GF-D8 (cell line): ENCODE measurements at places on chromosomes 1 and 21.

DNA sequence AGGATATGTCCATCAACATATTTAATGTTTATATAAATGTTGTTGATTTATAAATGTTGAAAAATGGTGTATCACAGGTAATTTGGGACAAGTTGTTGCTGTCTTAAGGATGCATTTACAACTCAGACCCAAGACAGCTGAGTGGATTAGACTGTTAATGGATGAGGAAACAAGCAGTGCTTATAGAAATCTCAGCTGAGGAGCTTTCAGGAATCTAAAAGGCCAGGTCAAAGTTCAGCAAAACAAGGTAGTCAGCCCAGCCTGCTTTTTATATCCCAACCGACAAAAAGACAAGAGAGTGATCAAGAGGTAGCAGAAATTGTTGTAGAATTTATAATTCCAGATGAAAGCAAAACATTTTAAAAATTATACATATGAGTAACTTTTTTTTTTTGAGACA, 16.6 kb upstream of the USP1 start:
- no peak for DNase-seq

GRCh38 chr1:239944666-239945065, 147.0 kb upstream of the FMN2 start:
- DNase-seq = peak; percentile 1

GRCh38 chr1:184890539-184890973, 83.8 kb downstream of the NIBAN1 start:
- no peak for DNase-seq

DNA sequence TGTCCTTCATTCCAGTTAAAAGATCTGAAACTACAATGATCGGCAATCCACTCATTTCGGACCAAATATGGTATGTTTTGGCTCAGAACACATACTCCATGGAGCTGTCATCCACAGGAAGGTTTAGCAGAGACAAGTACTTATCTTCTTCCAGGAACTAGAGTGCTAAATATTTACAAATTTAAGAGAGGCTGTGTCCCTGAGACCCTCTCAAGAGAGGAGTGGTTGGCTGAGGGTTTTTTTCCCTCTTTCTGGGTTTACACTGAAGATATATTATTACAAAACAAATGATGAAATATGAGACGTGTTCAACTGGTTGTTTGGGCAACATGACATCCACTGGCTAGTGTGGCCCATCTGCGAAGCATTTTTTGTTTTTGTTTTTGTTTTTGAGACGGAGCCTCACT, 25.9 kb upstream of the NID1 start:
- no peak for DNase-seq

DNA sequence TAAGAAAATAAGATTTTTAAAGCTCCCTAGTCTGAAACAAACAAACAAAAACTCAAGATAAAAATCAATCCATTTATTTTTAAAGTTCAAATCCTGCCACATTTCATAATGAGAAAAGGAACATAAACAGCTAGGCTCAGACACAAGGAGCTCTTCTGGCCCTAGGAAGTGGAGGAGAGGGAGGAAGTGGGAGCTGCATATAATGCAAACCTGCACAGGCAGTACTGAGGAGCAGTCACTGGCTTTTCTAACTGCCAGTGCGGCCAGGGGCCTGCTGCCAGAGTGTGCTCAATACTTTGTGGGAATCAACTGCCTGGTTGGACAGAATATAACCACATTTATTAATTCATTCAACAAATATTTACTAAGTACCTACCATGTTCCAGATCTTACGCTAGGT, 139.8 kb upstream of the SPATA6 start:
- no peak for DNase-seq

- DNase-seq = no peak
Observed at GRCh38 chr1:97196825-97197516, 475.4 kb downstream of the PTBP2 start.

GRCh38 chr1:95068956-95069709, 3.6 kb downstream of the ALG14 start:
- no peak for DNase-seq

DNA sequence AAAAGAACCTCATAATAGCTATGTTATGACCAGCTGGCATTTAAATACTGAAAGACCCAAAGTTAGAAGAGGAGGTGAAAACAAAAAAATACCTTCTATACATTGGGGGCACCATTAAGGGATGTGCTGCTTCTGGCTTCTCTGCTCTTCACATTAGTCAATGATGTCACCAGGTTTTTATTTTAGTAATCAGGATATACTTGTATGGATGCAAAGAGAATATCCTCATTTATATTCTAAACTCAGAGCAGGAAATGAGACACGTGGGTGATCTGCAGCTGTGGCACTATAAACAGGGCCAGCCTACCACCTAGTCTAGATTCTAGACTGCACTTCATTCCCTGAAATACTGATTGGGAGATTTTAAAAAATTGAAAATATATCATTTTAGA, 51.2 kb downstream of the WLS start:
- DNase-seq = no peak

DNA sequence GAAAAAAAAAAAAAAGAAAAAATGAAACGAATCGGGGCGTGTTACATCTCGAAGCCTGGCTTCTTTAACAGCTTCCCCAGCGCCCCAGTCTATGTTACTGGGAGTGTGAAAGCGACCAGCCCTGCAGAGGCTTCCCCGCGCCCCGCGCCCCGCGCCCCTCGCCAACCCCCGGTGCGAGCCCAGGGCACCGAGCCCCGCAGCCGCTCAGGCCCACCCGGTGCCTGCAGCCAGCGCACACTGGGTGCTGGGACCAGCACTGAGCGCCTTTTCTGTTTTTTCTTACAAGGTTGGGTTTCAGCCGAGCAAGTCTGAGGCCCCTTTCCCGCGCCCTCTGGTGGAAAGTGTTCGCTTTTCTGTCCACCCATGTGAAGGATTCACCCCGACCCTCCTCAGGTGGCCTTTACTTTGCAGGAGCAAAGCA, 42.1 kb upstream of the ZNF496 start:
- no peak for DNase-seq

GRCh38 chr21:20592463-20592862, 405.7 kb upstream of the NCAM2 start:
- DNase-seq = peak; percentile 95

DNA sequence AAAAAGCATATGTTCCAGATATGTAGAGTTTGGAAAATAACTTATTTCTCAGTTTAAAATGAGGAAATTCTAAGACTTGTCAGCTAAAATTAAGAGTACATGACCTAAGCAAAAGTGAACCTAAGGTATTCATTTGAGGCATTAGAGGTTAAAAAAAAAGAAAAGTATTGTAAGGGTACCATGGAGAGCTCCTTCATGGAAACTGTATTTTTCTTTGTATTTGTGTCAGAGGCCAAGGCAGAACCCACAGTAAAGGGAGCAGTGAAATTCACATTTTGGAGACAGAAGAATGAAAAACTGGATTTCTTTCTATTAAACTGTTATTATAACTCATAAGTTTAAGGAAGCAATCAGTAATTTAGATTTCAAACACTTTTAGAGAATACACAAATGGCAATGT, 1494.8 kb downstream of the KCNT2 start:
- DNase-seq = no peak

GRCh38 chr1:160040476-160040875, 8.7 kb upstream of the PIGM start:
- DNase-seq = no peak

- no peak for DNase-seq
Observed at GRCh38 chr21:37192019-37192418, 75.1 kb downstream of the VPS26C start.

DNA sequence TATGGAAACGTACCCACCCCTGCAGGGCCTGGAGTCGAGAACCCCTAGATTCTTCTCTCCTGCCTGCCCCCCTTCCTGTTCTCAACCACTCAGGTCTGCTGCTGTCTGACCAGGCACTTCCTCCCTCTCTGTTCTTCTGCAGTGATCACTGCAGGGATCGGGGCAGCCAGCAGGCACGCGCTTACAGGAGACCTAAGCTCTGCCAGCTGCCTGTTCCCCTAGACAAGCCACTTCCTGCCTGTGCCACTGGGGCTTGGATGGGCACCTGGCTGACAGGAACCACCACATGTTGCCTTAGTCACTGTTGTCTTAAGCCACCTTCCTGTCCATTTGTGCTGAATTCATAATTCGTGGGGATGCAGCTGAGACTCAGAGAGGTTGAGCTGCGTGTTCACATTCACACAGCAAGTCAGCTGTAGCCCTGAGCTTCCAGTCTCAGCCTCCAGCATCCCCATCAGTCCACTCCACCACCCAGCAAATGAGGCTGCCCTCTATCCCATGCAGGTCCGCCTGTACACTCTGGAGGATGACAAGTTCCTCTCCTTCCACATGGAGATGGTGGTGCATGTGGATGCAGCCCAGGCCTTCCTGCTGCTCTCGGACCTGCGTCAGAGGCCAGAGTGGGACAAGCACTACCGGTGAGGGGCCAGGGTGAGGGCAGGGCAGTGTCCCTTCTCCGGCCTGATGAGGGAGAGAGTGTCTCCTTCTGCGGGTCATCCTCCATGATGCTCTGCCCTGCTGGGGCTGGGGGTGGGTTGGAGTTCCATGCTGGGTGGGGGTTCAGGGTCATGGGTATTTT, 18.6 kb downstream of the FAM151A start:
- DNase-seq = peak; percentile 85
